ENCODE measurements at places on chromosomes 6 and 20.

DNA sequence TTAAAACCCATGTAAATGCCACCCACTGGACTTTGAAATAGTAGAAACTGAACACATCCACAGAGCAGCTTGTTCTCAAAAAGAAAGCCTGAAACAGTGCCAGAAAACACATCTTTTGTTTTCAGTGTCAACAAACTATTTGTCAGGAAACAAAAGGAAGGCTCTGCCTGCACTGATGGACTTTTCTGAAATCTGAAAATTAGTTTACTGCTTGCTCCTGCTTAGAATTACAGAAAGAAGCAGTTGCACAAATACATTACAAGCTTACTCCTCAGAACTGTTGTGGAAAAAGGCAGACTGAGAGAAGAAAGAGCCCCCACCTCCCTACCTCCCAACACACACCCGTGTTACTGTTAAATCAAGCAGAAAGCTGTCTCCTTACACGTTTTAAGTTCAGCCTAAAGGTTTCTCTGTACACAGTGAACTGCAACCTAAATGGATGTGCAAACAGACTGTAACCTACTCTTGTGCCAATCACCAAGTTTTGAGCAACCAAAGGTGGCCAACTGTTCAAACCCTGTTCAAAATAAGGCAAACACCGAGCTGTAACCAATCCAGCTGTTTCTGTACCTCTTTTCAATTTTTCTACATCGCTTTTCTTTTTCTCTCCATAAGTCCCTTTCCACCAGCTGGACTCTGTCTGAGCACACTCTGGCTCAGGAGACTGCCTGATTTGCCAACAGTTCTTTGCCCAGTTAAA is 43.7 kb downstream of the FRK start:
- DNase-seq: no peak

DNA sequence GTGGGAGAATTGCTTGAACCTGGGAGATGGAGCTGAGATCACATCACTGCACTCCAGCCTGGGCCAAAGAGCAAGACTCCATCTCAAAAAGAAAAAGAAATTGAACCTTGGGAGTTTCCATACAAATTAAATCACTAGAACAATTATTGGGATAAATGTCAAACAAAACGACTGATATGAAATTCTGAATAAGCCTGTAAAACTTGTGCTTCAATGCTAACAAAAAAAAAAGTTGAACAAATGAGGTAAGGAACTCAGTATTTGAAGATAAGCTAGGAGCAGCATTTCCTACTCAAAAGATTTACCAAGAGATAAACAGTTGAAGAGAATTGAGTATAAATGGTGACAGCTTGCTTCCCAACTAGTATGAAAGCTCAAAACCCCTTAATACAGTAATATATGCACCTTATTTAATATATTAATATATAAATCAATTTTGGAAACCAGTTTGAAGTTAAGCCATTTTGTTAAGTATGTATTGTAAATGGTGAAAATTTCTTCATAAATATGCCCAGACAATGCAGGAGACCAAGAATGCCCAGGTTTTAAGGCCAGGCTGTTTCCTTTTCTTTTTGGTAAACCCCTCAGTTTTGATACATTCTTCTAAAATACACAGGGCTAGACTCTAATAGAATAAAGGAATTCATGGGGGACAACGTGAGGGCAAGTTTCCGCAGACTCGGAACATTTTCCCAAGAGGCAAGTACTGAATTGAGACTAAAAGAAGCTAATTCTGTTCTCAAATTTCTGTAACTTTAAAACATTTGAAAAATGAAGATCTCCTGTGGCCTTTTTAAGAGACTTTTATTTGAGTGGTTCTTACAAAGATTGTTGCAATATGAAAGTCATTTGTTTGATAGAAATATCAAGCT is 3.9 kb downstream of the ROMO1 start:
- no peak for DNase-seq

- no peak for DNase-seq
Measured at GRCh38 chr6:88359530-88360202, 193.5 kb upstream of the CNR1 start.

GRCh38 chr6:158457616-158458278 is 102.1 kb upstream of the TMEM181 start:
- DNase-seq: peak; percentile 69

DNA sequence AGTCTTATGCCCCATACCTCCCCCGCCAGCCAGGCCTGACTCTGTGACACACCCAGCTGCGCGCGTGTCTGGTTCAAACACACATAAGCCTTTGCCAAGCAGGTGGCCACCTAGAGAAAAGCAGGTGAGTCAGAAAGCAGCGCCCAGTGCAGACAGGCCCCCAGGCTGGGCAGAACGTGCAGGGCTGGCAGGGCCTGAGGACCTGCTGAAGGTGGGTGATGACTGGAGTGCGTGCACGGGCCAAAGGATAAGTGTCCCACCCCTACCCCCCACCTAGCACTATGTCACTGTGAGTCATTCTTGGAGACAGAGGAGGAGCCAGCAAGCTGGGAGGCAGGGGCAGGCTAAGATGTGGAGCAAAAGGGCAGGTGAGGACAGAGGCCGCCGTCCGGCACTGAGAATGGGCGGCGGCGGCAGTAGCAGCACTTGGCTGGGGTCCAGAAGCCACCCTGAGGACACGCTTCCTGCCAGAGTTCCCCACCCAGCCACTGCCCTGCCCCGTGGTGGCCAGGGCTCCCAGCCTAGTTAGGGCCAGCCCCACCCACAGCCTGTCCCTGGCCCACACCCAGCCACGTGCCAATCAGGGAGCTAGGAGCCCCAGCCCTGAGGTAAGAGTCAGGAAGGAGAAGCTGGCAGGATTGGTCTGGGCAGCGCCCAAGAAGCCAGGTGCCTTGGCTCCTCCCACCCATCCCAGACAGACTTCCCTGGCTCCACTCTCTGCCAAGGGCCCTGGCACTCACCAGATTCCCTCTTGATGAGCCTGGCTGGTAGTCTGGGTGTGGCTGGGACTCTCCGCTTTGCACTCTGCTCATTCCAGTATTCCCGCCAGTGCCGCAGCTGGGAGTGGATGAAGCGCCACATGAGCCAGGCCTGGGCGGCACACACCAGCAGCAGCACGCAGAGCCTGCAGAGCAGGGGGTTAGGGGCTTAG is 72.7 kb downstream of the TRAM2 start:
- DNase-seq: peak; percentile 99

- DNase-seq: peak; percentile 23
Measured at GRCh38 chr6:132087391-132087790, 136.2 kb upstream of the CCN2 start.

GRCh38 chr20:54051068-54051467 is 19.3 kb downstream of the BCAS1 start:
- no peak for DNase-seq

- DNase-seq: no peak
Measured at GRCh38 chr6:140987364-140988155, 1145.2 kb upstream of the GJE1 start.

DNA sequence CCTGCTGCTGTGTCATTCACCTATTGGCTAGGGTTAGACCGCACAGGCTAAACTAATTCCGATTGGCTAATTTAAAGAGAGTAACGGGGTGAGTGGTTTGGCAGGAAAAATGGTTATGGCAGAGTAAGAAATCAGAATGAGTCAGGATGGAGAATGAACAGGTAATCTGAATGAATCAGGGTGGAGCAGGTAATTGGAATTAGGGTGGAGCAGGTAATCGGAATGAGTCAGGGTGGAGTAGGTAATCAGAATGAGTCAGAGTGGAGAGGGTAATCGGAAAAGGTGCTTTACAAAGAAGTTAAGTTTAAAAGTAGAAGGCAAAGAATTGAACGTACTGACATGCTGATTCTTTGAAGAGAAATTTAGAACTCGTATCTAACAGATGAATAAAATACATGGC is 11.7 kb downstream of the SLC35A1 start:
- DNase-seq: peak; percentile 73

DNA sequence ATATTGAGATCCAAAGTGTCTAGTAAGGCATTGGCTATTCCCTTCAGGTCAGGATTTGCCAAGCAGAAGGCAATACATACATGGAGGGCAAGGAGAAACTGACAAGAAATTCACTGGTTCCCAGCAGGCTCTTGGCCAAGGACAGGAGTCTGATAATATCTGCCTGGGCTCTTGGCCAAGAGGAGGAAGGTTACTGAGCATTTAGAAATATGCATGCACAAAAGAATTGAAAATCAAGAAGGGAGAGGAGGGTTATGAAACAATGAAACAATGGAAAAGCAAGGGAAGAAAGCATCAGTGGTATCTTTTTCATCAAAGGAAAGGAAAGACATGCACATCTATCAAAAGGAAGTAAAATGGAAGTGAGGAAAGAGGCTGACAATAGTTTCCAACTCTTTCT is 42.4 kb downstream of the ARHGAP18 start:
- no peak for DNase-seq

GRCh38 chr6:32462609-32463008 is 22.9 kb downstream of the HLA-DRA start:
- DNase-seq: no peak

GRCh38 chr6:2061880-2062279 is 183.5 kb downstream of the GMDS start:
- DNase-seq: no peak

- no peak for DNase-seq
Measured at GRCh38 chr20:3123542-3123941, 36.1 kb downstream of the FASTKD5 start.

DNA sequence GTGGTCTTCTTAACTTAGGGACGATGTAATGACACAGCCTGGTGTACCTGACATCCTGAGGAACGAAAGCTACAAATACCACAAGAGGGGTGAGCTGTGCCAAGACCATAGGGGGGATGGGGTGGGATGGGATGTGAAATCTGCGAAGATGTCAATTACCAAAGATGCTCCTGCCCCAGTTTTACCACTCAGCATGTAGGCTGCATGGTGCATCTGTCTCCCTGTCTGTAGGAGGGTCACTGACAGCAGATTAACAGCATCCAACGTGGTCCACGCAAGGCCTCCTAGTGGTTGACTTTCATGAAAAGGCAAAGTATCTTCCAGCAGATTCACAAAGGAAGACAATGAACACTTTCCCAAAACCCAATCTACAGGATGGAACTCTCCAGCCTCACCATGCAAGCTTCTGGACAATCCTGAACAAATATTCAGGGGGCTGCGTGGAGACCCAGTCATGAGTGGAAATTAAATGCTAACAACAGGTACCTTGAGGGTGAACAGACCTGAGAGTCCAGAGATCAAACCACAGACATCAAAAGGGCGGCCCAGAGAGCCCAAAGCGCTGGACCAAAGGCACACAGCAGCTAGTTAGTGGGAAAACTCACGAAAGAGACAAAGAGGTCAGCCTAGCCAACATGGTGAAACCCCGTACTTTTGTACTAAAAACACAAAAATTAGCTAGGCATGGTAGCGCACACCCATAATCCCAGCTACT is 44.4 kb downstream of the ZMYND8 start:
- DNase-seq: no peak

- DNase-seq: no peak
Measured at GRCh38 chr20:18436847-18437246, 30.0 kb downstream of the DZANK1 start.

DNA sequence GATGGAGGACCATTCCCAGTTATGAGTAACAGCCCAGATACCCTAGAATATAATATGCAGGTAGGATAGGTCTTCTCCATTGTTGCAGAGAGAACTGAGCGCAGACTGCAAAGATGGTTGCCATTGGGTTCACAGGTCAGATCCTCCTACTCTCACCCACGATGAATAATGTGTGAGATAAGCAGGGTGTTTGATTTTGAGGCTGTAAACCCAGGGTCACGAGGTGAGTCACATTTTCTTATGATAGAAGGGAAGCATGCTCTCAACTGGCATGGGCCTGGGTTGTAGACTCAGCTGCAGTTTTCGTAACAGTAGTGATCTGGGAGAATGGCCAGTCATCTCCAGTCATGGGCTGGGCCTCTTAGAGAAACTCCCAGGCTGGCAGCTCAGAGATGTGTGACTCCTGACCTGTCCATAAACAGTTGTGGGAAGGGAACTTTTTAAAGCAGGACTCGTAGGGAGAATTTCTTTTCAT is 74.2 kb downstream of the CD164 start:
- peak; percentile 69 for DNase-seq

DNA sequence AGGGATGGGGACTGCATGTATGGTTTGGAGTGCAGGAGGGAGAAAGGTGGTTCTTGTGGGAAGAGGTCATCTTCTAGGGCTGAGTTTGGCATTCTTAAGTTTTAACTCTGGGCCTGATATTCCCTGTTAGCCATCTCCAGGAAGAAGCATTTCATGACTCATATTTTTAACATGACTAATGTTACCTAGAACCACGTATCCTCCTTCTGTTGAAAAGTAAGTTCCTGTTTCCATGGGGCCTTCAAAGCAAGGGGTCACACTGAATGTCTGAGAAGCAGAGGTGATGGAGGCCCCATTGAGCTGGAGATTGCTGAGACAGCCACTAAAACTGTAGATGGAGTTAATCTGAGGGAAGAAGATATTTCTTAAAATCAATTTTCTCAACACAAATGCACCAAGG is 30.2 kb downstream of the FAM229B start:
- peak; percentile 63 for DNase-seq

- peak; percentile 41 for DNase-seq
Measured at GRCh38 chr20:62303340-62304226, 786 bp downstream of the ADRM1 start.

- DNase-seq: no peak
Measured at GRCh38 chr20:20490673-20491072, 122.8 kb downstream of the INSM1 start.

DNA sequence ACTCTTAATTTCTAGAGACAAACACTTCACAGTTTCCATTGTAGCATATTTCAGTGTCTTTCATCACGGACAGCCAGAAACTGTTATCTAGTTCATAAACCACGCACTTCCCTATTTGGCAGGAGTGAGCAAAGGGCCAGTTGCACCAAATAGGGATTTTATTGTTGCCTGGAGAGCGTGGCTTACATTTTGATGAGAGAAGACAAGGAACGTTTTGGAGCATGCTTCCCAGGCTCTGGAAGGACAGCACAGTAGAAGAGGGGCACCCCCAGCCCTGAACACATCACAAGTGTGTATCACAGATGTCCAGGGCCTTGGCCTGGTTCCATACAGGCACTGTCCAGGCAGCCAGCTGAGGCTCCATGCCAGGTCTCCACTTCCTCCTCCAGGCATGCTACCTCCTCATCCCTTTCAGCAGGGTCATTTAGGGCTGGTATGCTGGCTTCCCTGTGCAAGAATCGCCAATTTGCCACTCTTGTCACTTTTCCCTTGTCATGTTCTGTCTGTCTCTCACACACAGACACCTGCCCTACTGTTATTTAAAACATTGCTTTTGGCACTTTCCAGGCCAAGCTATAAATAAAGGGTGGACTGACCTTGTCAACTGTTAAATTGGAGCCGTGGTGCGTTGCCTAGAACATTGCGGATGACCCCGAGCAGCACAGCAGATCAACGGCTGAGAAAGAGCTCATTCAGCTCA is 235.0 kb upstream of the GMDS start:
- no peak for DNase-seq

GRCh38 chr6:36227379-36228228 is 31.1 kb downstream of the BRPF3 start:
- peak; percentile 90 for DNase-seq

- no peak for DNase-seq
Measured at GRCh38 chr6:4814212-4814611, 38.0 kb downstream of the CDYL start.

GRCh38 chr6:143845033-143845432 is 1.9 kb downstream of the LTV1 start:
- DNase-seq: no peak

DNA sequence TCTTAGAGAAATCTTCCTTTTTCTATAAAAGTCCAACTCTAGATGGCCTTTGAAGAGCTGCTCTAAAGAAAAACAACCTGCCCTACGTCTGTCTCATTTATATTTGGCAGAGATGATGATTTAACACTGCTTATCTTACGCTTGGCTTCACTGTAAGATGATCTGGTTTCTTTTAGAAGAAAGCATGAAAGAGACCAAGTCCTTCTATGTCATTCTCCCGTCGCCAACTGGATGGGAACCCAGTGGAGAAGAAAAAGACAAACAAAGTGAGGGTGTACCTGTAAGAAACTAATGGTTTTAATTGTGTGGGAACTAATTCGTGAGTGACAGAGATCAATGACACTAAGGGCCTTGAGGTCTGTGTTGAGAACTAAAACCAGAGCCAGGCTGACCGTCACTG is 92.8 kb downstream of the MBOAT1 start:
- DNase-seq: no peak
